ENCODE measurements at places on chromosomes 4 and X. TPM values are rescaled to one million over a fixed set of nuclear protein-coding genes. Genes with fewer than 3 reads are reported as not detected.

Gene UGT2B11
- total RNA-seq, result not detected

DNA sequence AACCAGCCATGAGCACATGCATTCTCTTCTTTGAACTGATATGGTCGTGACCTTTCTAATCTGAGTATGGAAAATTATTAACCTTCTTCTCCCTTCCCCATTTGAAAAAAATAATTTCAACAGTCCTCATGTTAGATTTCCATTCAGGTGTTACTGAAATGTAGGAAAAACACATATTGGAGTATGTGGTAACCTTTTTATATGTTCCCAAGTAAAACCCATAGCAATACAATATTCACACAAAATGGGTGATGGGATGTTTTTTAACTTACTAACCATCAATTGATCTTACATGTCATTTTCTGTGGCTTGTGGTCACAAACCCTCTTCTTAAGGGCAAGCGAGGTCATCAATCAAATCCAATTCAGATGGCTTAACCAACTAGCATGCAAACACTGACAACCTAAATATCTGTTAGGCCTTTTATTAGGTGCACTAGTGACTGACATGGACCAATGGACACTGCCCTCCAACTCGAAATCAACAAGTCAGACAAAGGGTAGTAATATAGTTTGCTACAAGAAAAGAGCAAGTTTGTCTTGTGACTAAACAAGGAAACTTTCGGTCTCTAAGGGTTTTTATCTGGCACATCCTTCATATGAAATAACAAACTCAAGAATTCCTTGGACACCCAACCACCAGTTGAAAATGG is 74.3 kb downstream of the CAMK2D start:
- no peak for DNase-seq

DNA sequence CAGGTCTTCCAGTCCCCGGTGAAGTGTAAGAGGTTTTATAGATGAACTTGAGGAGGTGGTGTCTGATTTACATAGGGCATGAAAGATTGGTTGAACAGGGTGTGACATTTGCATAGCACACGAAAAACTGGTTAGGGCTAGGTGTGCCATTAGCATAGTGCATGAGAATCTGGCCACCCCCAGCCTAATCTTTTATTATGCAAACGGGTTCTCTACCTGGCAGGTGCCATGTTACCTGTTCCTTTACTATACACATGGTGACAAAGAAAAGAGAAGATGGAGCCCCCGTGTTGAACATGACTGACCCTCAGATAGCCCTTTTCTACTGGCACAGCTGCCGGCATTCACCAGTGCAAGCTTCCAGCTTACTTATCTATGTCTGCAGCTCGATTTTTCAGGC is 71.0 kb downstream of the UCHL1 start:
- no peak for DNase-seq

Gene ETFDH
- total RNA-seq, result 46.9 TPM

GRCh38 chr4:38951598-38951997 is 80.6 kb downstream of the TMEM156 start:
- no peak for DNase-seq

- no peak for DNase-seq
Observed at GRCh38 chr4:184729946-184730345, 4.0 kb downstream of the CENPU start.

DNA sequence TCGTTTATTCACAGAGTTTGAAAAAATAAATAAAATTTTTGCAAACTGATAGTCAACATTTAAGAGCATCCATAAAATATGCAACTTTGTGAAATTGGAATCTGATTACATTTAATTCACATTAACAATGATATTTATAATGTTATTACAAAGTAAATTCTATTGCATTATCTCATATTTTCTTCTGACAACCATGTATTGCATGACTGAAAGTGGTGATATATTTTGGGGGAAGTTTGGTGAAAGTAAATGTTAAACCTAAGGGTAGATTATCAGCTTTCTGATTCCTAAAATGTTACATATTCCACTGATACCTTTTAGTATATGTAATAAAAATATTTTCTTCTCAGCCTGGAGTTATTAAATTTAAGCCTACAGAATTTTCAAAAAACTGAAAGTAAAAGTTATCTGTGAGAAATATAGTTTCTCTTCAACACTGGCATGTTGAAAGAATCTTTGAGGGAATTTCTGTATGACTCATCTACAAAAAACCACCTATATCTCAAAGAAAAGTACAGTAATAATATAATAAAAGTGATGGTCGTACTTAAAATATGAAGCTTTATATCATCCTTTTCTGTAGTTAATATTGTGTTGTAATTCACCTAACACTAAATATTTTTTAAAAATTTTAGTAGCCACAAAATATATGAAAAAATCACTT is 1179.6 kb upstream of the PCDH7 start:
- no peak for DNase-seq

DNA sequence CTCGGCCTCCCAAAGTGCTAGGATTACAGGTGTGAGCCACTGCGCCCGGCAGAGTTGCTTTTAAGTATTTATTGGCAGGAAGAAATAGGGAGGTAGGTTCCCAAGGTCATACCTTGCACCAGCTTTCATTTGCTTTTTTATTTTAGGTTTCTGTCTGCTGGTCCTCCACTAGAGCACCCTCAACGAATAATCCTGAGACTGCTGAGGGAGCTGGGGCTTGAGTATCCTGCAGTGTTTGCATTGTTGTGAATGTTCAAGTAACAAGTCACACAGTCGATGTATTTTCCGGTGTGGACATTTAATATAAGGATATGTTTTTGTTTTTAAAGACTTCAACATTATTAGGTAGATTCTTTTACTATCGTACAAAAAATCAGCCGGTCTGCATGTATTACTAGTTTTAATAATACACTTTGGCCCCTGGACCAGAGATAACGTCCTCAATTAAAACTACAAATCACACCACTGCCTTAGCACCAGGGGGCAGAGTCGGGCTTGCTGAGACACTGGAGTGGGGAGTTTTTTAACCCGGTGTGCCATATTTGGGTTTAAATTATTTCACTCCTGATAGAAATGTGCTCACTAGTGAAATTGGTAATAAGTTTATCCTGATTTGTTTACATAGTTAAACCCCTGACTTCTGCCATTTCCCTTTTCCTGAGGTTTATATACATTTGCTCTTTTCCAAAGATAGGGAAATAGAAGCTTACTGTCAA is 11.6 kb downstream of the SMIM20 start:
- DNase-seq, result peak; percentile 65

Gene TRPC3
- total RNA-seq, result 0.95 TPM

Gene SPANXB1
- total RNA-seq, result not detected

DNA sequence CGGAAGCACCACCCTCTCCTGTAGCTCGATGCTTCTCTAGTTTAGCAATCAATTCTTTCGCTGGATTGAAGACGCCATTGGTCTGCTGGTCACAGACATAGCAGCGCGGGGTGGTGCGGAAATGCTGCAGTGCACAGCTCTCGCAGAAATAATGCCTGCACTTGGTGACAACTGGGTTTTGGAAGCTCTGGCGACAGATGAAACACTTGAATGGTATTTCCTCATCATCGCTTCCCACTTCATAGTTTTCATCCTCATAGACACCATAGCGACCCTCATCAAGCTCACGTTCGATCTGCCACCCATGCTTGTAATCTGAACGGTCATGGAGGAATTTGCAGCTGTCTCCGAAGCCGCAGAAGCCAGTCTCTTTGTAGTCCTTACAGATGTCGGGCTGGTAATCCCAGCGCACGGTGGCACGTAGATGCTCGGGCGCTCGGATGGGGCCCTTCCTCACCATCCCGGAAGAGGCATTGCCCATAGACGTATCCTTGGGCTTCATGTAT is 854 bp downstream of the RNF113A start:
- peak; percentile 54 for DNase-seq

Measured in activated CD4-positive, alpha-beta T cell treated with anti-CD3 and anti-CD28 coated beads for 36 hours (primary cell).